ENCODE measurements at places on chromosomes 2 and 18.

DNA sequence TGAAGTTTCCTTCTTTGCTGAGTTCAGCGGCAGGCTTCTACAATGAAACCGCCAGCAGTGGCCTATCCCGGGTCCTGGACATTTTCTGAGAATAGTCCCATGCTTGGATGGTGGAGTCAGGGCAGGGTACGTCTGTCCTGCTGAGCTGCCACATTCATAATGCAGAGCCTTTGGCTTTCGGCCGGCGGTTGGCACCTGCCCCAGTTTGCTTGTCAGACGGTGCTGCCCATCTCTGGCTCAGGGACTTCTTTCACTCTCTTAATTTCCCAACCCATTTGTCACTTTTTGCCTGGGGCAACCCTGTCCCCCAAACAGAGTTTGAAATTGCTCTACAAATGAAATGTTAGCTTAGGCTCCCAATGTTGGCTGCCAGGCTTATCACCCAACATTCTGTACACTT, 57.2 kb downstream of the SOX11 start:
- no peak for DNase-seq

DNA sequence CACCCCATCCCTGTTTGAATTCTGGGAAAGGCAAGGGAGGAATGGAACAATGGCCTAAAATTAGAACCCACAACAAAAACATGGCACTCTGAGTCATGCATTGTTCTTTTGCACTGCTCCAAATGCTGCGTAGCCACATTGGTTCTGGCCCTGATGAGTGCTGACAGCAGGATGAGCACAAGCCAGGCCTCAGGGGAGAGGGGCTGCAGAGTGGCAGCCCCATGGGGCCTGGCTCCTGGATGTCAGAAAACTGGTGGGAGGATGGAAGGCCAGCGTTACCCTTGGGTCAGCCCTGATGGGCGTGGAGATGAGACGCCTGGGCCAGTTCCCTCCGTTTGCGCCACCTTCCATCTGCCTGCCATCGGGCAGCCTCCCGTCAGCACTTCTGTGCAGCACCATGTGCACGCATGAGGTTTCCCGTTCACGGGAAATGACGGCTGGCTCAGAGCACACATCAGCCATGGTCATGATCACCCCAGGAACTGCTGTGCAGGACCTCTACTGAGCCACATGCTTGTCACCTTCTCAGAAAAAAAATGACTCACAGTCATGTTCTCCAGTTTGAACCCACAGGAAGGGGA, 65.6 kb downstream of the CYP26B1 start:
- no peak for DNase-seq

DNA sequence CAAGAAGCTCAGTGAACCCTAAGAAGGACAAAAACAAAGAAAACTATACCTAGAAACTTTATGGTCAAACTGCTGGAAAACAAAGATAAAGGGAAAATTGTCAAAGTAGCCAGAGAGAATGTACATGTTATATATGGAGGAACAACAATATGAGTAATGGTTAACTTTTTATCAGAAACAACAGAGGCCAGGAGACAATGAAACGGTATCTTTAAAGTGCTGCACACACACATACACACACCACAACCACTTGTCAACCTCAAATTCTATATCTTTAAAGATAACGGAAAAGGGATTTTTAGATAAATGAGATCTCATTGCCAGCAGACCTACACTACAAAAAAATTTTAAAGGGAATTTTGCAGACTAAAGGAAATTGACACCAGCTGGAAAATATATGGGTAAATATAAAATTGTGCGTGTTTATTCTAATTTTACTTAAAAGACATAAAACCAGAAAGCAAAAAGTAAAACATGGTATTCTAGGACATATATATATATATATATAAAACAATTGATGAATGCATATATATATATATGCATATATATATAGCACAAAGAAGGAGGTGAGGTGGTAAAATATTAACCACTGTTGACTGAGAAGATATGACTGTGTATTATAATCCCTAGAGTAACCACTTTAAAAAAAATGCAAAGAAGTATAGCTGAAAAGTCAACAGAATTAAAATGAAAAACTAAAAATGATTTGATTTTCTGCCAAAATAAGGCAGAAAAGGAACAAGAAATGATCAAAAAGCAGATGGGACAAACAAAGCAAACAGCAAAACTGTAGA, 172.0 kb downstream of the SRBD1 start:
- no peak for DNase-seq

DNA sequence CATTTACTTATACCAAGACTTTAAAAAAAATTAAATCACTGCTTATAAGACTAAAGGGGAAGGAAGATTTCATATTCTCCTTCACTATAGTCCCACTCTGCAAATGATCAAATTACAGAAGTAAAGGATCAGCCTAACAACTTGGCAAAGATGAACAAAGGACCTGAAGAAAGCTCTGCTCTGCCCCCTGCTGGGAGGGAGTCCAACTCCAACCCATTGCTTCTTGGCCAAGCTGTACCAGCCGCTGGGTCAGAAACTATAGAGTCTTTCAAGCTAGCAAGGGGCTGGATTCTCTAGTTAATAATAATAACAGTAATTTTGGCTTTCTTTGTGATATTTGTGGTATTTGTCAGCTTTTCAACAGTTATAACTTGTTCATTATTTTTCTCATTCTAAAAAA, 927.0 kb upstream of the CRIM1 start:
- DNase-seq, result peak; percentile 3

- no peak for DNase-seq
Observed at GRCh38 chr2:27445155-27445554, 3.0 kb downstream of the KRTCAP3 start.

GRCh38 chr2:85077859-85078419, 55.3 kb upstream of the TCF7L1 start:
- DNase-seq, result no peak

- no peak for DNase-seq
Observed at GRCh38 chr18:13266218-13267100, 47.9 kb downstream of the LDLRAD4 start.

DNA sequence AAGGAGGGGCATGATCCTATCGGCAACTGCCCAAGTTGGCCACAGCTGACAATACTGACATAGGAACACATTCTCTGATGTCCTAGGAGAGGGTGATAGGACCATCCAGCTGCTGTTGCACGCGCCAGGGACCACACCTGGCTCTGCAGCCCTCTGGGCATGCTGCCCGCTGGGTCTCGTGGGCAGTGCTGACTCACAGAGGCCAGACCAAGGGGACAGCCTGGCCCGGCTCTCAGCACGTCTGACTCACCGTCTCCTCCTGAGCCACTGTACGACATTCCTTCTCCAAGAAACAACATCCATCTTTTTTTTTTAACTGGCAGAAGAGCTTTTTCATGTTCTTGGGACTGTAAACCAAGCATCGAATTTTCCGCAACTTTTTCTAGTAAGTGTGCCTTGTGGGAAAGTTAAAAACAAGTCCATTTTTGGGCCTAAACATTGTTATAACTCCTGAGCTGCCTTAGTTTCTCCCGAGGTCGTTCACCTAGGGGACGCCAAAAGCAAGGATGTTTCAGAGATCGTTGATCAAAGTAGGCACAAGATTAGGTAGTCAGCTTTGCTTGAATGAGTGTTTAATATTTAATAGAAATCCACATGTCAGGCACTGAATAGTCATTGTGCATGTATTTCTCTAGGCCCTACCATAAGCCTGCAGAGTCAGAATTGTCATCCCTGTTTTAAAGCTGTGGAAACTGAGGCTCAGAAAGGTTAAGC, 100.3 kb downstream of the TTC32 start:
- DNase-seq, result peak; percentile 96

DNA sequence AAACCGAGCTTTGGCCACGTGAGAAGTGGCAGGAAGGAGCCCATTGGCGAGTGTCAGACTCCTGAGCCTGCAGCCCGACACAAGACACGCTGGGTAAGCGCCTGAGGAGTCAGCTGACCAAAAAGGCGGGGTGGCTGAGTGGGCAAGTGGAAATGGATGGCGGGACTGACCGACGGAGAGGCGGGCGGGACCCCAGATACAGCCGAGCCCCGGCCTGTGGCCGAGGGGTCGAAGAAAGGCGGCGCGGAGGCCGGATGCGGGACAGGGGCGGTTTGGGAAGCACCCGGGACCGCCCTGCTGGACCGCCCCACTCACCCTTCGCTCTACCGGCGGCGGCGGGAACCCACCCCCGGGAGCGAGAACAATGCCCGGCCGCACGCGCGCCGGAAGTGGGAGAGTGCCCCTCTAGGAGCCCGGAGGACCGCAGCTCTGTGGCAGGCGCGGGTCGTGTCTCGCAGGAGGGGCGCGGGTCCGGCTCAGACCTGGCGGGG, 22.8 kb downstream of the ZSCAN30 start:
- peak; percentile 57 for DNase-seq

GRCh38 chr18:71625556-71626090, 918.5 kb downstream of the CBLN2 start:
- no peak for DNase-seq

GRCh38 chr2:82330155-82330554, 2025.6 kb upstream of the LRRTM1 start:
- DNase-seq, result no peak

DNA sequence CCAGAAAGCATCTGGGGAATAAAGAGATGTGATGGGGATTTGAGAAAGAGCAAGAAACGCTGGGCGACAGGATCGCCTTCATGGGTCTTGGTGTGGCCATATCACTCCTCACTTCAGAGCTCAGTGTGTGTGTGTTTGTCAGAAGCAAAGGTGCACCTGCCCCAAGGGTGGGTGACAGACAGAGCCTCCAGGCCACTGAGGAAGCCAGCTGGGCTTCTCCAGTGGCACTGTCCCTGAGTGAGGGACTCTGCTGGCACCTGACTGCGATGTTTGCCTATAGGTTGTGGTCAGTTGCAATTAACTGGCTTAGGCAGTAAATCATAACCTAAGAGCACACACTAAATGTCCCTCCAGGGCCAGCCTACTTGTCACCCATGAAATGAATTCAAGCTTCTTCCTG, 23.5 kb upstream of the GNAL start:
- DNase-seq, result no peak

GRCh38 chr18:2850816-2851215, 4.0 kb downstream of the EMILIN2 start:
- DNase-seq, result peak; percentile 49

DNA sequence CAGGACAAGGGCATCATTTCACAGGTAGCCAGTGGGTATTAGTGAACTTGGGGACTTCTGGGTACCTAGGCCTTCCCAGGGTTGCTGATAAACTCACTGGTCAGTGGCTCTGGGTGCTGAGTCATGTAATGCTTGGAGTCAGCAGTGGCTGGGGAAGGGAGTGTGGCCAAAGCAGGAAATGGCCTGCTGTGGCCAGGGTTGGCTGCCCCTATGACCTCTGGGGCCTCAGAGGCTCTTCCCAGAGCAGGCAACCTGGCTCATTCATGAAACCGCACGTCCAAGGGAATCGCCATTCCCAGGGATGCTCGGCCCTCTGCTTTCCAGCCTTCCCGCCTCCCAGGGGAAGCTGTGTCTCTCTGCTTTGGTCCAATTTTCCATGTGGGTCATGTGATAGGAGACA, 294.9 kb downstream of the DYSF start:
- DNase-seq, result peak; percentile 3

DNA sequence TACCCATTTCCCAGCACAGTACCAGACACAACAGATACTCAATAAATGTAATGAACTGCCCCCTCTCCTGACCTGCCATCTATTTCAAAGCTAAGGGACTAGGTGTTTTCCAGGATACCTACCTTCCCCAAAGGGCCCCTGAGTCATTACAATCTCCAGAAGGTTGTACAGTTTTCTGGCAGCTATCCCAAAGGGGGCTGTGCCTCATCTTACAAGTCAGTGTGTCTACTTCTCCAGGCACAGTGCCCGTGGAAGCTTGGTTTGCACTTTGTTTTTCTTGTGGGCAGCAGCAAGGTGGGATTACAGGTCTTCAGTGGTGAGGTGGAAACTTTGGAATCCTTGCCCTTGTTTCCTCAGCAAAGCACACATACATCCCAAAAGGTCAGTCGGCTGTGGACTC, 62.8 kb upstream of the CYP26B1 start:
- DNase-seq, result peak; percentile 38

DNA sequence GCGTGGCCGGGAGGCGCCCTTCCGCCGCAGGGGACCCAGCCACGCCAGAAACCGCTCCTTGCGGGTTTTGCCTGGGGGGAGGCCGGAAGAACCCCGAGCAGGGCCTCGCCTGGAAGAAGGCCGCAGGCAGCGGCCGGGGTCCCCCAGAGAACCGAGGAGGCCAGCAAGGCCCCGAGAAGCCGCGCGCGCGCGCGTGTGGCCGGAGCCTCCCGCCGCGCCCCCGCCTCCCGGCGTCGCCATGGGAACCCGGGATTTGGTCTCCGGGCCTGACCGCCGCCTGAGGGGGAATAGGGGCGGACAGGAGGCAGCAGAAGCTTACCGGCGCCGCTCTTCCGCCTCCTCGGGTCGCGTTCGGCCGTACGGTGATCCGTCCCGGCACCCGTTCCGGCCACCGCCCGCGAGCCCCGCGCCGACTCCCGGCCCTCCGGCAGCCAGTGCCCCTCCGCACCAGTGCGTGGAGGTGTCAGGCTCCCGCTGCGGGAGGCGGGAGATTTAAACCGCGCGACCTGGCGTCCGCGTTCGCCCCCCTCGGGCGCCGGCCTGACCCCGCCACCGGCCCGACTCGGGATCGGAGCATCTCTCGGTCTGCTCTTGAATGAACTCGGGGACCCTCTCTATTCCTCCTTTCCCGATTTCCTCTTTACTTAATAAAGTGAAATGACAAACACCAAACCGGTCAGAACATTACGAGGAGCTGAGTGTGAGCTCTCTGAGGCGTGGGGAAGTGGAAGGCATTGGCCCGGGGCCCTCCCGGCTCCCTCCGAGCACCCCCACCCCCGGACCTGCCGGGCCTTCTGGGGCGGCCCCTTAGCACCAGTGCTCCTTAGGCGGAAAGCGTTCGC, at the start of gene ICA1L:
ICA1L (minus strand) TSS at position 467 of the 842 bp plus-strand sequence. CDS start 42,757 bp downstream, outside the sequence.
- peak; percentile 45 for DNase-seq

GRCh38 chr2:172009823-172010222, 10.1 kb downstream of the METAP1D start:
- no peak for DNase-seq

- no peak for DNase-seq
Observed at GRCh38 chr18:69944436-69944835, 3.2 kb downstream of the CD226 start.

GRCh38 chr2:198471291-198471690, 666.9 kb downstream of the PLCL1 start:
- no peak for DNase-seq

GRCh38 chr18:7338846-7339245, 108.0 kb downstream of the LRRC30 start:
- peak; percentile 7 for DNase-seq

DNA sequence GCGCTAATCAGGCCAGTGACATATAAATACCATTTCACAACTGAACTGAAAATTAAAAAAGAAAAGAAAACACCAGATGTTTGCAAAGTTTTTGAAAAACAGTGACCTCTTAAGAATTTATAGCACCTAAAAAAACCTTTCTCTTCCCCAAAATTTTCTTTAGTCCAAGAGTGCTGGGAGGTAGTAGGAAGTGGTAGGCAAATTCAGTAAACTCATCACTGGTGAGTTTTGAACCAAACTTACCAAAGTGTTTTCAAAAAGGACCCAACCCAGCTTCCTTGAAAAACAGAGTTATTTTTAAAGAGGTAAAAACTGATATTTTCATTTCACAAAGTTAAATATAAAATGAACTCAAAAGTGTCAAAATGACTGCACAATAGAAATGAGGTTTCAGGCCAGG, 90.4 kb downstream of the TMEM247 start:
- DNase-seq, result no peak
